ENCODE measurements at places on chromosomes 5 and 9.

- DNase-seq: no peak
Measured at GRCh38 chr5:66558560-66558959, 37.6 kb upstream of the MAST4 start.

- no peak for DNase-seq
Measured at GRCh38 chr5:56090793-56091460, 96.2 kb upstream of the IL6ST start.

GRCh38 chr5:144004146-144004545, 166.3 kb downstream of the YIPF5 start:
- DNase-seq: no peak

- DNase-seq: no peak
Measured at GRCh38 chr5:14006823-14007520, 62.5 kb upstream of the DNAH5 start.

DNA sequence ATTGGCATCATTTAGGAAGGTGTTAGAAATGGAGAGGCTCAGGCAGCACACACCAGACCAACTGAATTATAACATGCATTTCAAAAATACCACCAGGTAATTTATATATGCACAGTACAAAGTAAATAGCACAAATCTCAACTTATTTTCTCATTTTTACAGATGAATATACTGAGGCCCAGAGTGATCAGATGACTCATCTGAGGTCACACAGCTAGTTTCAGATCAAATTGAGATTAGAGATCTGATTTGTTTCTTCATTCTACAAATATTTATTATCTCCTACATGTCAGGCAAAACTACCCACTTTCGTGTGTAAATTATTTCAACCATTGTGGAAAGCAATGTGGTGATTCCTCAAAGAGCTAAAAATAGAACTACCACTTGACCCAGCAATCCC, 507.1 kb downstream of the TLE4 start:
- DNase-seq: no peak

DNA sequence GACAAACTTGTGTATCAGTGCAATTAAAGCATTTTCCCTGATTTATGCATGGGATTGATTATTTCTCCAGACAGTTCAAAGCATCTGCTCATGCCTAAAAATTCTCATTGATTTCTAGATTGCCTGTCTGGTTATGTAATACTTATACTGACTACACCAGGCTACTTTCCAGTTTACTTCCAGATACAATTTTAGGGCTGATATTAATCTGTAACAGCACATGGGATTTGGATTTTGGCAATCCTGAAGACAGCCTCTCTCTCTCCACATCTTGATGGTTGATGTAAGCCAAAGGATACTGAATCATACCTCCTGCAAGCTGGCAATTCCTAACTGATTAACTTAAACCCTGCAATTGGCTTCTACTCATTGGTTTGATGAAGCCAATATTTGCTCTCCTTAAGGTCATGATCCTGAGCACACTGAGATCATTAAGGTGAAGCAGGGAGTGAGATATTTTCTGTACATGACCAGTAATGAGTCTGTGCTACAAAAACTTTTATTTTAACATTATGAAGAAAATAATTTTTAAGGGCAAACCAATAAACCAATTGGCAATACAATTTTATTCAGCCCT, 25.7 kb upstream of the FBXL7 start:
- DNase-seq: no peak
